ENCODE measurements at places on chromosomes 4 and X.

DNA sequence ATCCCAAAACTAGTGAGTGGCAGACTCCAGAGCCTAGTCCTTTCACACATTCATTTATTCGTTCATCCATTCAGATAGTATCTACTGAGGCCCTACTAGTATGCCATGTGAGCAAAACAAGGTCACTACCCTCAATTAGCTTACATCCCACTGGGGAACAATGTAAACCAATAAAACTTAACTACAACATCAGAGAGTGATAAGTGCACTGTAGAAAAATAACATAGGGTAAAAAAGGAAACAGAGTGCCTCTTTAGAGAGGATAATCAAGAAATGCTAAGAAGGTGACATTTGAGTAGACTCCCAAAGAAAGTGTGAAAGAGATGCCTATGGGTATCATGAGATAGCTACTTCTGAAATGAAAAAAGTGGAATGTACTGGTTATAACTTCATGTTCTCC, 18.5 kb downstream of the PAPSS1 start:
- DNase-seq = no peak

DNA sequence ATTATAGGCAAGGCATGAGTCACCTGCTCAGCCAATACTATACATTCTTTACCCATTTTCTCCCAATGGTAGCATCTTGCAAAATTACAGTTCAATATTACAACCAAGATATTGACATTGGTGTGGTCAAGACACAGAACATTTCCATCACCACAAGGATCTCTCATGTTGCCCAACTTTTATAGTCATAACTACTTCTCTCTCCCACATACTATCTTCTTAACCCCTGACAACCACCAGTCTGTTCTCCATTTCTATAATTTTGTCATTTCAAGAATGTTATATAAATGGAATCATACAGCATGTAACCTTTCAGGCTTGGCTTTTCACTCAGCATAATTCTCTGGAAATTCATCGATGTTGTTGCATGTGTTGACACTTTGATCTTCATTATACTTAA, 144.9 kb downstream of the ENOX2 start:
- no peak for DNase-seq

GRCh38 chrX:68669094-68669860, 21.8 kb downstream of the STARD8 start:
- DNase-seq = no peak

DNA sequence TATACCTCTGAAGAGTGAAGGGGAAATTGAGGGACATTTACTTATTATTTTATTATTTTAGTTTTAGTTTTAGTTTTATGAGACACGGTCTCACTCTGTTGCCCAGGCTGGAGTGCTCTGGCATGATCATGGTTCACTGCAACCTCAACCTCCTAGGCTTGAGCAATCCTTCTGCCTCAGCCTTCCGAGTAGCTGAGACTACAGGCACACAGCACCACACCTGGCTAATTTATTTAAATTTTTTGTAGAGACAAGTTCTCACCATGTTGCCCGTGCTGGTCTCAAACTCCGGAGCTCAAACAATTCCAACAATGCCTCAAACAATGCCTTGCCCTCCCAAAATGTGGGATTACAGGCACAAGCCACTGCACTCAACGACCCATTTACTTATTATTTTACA, 68.4 kb upstream of the BMP2K start:
- no peak for DNase-seq

DNA sequence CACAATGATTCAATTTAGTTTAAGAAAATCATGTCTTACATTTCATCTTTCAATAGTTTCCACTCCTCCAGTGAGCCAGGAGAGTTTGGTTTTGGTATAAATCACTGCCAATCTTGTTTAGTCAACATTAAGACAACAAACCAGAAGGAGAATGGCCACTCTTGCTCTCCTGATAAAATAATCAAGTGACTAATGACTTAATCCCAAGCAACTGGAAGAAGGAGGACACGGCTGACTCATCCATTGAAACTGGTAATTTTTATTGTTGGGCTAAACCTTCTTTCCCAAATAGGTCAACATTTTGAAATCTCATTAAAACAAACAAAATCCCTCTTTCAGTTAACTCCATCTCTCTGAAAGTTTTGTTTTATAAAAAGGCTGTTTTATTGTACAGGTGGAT, 230.2 kb downstream of the CLCN4 start:
- DNase-seq = no peak

GRCh38 chrX:95907081-95907480, 777.6 kb upstream of the DIAPH2 start:
- no peak for DNase-seq
